ENCODE measurements at places on chromosomes 5 and 9.

DNA sequence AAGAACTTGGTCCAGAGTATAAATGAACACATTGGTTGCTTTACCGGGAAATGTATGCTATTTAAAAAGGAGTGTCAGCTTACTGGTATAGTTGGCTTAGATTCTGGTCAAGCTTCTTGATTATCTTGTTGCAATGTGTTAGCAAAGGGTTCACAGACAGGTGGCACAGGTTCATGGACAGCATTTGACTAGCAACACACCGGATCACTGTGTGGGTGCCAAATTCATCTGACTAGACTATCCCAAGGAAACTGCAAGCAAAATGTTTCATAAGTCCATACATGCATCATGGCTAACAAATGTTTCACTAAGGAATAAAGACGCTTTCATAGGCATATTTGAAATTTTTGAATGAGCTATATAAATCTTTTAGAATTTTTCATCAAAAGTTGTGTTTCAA, 274.1 kb downstream of the PLK2 start:
- DNase-seq, result no peak

GRCh38 chr9:136703276-136703860, 9.0 kb upstream of the DIPK1B start:
- DNase-seq, result no peak

DNA sequence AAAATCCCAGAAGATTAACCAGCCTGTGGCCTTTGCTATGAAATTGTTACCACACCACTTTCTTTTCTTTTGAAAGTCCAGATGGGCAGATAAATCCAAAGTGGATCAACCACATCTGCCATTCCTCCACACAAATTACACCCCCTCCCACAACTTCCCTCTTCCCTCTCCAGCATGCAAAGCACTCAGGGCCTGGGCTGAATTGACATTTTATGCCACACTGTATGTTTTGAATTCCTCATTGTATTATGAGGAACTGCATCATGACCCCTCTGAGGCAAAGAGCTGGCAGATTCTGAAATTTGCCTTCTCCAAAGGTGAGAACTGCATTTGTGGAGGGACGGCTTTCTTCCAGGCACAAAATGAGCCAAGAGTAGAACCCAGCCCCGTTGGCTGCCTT, 589.2 kb upstream of the KLF4 start:
- no peak for DNase-seq

DNA sequence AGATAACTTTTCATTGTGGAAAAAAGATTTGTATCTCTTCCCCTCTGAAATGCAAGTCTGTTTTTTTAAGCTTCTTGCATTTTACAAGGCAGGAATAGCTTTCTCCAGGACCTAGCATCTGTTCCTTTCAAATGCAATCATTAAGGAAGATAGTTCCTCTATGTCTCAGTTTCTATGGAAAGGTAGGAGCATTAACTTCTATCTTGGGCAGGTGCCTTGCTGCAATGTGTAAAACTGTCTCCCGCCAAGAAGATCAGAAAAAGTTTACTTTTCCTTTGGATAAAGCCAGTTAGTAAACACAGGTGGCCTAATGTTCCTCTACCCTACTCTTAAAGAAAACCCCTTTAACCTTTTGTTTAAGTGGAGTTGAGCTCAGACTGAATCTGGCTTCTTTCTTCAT, 560.6 kb upstream of the CYLC2 start:
- DNase-seq, result no peak

DNA sequence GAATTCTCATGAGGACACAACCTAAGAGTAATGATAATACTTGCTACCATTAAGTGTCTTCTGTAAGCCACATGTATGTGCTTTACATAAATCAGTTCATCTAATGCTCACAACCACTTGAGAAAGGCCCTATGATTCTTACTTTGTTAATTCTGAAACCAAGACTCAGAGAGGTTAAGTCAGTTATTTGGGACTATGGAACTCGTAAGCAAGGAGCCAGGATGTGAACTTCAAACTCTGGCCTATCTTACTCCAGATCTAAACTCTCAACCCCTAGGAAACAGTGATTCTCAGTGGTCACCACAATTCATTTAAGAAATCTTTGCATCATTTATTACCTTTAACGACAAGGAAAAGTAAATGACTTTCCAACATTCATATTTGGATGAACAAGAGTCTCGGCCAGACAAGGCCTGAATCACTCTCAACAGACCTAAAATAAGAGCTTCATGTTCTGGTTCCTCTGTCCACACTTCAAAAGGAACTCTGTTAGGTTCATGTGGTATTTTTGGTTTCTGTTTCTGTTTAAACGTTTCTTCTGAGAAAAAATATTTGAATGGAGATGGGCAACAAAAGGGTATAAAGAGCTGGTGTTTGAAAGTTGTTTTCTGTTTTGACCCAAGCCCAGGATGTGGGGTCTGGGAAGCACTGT, 104.8 kb downstream of the LPAR1 start:
- no peak for DNase-seq

DNA sequence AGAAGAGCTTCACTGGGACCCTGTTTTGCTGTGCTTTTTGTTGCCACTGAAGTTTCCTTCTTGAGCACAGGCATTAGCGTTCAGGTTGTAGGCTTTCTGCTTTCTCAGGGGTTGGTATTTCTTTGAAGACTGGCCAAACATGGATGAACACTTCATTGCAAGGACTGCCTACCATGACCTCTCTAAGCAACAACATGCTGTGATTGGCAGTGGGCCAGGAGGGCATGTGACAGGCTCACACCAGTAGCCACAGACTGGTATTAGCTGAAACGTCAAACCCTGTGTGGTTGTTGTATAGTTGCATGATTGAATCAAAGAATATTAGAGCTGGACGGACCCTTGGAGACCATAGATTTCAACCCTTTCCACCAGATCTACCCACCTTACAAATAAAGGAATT, 20.0 kb upstream of the MLANA start:
- no peak for DNase-seq

GRCh38 chr5:72834924-72835323, 18.5 kb downstream of the TNPO1 start:
- no peak for DNase-seq

GRCh38 chr9:134989206-134990065, 71.7 kb upstream of the FCN1 start:
- DNase-seq, result no peak

DNA sequence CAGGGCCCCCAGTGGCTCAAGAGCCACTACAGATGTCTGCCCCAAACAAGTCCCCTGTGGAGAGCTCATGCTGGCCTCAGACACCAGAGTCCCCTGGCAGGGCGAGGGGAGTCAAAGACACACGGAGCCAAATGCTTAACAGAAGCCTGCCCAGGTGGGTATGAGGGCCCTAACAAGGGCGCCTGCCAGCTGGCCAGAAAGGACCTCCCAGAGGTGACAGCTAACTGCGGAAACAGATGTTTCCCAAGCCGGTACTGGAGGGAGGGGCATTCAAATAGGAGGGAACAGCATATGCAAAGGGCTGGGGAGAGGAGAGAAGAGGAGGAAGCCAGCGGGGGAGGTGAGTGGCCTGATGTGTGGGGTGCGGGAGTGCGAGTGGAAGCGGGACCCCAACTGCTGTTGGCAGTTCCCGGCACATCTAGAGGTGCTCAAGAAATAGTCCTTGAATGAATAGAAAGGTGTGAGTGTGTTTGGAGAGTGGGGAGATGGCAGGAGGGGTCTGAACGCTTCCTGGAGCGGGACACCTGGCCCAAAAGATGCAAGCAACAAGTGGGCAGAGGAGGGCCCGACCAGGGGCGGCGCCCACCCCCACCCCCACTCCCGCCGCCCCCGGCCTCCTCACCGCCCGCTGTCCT, 824 bp downstream of the MXD3 start:
- no peak for DNase-seq

GRCh38 chr9:14346811-14347405, 33.0 kb upstream of the NFIB start:
- DNase-seq, result no peak

GRCh38 chr5:38831909-38832308, 13.9 kb upstream of the OSMR start:
- DNase-seq, result no peak

DNA sequence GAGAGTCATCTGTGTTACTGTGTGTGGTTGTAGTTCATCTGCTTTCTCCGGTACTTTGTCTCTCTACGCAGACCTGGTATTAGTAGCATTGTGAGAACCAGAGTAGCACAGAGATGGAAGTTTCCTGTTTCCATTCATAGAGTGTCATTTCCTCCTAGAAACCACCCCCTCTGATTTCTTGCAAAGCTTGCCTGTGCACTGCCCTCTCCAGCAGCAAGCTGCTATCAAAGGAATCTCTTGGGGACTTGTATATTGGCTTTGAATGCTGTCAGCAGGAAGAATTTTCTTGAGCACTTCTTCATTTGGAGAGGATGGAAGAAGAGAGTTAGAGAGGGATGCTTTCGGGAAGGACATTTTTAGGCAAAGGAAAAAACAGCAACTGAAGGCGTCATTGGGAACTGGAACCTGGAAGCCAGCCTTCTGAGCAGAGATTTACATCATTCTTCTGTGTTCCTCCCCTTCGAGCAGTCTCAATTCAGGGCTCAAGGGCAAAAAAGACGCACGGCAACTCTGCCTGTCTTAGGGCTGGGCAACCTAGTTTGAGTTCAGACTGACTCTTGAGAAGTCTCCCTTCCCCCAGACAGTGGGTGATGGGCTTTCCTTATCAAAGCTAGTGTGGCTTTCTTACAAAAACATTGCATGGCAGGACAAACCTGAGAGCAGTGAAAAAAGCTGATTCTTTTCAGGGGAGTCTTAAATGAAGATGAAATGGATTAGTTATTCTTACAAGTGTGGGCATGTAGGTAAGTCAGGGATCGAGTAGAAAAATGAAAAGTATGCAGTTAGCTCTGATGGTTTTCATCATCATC, 226.3 kb downstream of the AOPEP start:
- DNase-seq, result no peak

DNA sequence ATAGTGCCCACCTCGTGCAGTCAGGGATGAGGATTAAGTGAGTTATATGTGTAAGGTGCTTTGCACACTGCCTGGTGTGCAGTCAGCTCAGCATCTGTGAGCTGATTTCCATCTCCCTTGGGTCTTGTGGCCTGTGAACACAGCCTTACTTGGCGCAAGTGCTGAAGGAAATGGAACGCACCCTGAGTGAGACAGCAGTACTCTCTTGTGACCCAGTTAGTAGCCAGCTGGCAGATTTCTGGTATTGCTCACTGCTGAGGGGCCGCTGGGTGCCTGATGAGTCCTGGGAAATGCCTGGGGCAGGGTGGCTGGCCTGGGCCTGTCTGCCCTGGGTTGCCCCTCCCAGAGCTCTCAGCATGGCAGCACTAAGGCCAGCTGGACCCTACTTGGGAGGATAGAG, 90.9 kb upstream of the BOD1 start:
- DNase-seq, result no peak

DNA sequence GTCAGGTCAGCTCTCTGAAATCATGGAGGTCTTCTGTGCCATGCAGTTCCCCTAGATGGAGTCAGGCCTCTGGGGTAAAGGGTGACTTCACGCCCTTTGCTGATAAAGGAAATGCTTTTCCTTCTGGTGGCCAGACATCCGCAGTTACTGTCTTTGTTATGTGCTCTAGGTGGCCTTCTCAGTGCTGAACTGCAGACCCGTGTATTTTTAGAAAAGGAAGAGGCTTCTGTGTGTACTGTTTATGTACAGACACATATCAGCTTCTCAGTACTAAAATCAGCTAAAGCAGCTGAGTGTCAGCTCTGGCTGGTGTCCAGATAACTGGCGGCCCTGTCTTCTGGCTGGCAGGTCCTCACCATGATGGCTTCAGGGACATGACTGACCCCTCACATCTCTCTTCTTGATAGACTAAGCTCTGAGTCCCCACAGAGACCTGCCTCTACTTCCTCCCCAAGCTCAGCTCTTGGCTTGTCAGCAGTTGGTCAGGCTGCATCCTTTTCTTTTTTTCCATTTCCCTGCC, 75.3 kb downstream of the ARHGAP26 start:
- no peak for DNase-seq

GRCh38 chr9:81999806-82000205, 11.2 kb downstream of the SPATA31D1 start:
- no peak for DNase-seq

GRCh38 chr5:74266836-74267235, 373.7 kb downstream of the ENC1 start:
- DNase-seq, result no peak

- no peak for DNase-seq
Observed at GRCh38 chr9:94005272-94005901, 50.2 kb upstream of the BARX1 start.

DNA sequence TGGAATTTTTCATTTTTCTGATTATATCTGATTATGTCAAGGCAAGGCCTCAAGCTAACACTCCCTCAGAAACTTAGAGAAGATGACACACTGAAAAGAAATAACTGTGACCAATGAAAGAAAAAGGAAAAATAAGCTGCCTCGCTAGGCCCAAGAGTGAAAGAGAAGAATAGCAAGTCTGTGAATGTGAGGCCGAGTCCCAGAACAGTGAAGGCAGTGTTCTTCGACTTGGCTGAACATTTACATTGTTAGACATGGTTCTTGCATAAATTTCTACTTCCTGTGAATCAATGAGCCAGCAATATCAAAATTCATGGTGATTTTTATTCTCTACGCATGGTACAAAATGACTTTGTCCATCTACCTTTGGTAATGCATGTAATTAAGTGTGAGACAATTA, at the start of gene ATP10B:
Gene ATP10B, minus strand, starts transcription at position 163 of the 400 bp plus-strand sequence. CDS start 164,137 bp downstream, outside the sequence.
- DNase-seq, result no peak

DNA sequence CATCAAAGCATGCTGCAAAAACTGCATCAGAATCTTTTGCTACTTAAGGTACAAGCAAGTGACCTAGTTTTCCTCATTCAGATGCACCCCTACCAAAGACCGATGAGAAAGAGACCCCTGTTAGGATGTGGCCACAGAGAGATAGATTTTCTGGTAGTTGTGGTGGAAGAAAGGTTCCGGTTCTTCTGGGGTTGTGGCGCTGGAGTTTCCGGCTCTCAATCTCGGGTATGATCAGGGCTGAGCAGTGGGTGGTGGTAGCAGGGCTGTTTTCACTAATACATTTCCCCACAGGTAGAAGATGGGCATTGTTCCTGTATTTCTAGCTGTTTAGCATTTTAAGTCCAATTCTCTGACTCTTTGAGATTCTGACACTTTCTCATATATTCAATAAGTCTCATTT, 58.4 kb downstream of the PCSK1 start:
- DNase-seq, result peak; percentile 8

DNA sequence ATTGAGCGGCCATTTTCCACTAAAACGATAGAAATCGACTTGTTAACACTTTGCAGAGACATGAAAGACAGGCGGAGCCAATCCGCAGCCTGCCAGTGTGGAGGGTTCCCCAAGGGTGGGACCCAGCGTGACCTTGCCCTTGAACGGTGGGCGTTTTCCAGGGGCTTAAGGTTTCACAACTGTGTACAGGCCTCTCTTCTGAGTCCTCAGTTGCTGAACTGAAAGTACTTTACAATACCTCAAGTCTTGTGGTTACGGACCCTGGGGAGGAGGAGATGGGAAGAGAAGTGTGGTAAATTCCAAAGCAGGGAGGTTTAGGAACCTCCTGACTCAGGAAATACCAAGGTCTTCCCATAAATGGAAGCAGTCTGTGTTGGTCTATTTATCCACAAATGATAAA, 68.2 kb upstream of the CKMT2 start:
- DNase-seq, result no peak

GRCh38 chr9:129768486-129768885, 15.6 kb upstream of the PTGES start:
- DNase-seq, result no peak
